Aorta (tissue), 5 donors: ENCODE measurements at places on chromosomes 11 and 22. TPM values are rescaled to one million over a fixed set of nuclear protein-coding genes. Genes with fewer than 3 reads are reported as not detected.

DNA sequence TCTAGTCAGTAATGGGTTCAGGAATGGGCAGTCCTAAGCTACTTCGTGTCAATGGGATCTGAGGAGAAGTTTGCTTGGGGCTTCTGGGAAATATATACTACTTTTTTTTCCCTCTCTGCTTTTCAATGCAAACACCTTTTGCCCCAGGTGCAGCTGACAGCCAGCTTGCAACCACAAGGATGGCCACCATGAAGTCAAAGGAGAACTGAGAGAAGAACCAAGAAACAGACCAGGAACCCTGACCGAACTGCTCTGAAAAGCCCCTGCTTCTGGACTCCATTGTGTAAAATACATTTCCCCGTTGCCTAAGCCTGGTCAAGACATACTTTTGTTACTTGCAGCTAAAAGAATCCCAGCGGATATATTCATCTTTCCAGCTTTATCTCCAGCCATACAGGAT is 20.1 kb upstream of the CD44 start:
- no peak for DNase-seq

GRCh38 chr11:77081976-77082836 is 15.4 kb downstream of the CAPN5 start:
- DNase-seq = peak; percentile 73

DNA sequence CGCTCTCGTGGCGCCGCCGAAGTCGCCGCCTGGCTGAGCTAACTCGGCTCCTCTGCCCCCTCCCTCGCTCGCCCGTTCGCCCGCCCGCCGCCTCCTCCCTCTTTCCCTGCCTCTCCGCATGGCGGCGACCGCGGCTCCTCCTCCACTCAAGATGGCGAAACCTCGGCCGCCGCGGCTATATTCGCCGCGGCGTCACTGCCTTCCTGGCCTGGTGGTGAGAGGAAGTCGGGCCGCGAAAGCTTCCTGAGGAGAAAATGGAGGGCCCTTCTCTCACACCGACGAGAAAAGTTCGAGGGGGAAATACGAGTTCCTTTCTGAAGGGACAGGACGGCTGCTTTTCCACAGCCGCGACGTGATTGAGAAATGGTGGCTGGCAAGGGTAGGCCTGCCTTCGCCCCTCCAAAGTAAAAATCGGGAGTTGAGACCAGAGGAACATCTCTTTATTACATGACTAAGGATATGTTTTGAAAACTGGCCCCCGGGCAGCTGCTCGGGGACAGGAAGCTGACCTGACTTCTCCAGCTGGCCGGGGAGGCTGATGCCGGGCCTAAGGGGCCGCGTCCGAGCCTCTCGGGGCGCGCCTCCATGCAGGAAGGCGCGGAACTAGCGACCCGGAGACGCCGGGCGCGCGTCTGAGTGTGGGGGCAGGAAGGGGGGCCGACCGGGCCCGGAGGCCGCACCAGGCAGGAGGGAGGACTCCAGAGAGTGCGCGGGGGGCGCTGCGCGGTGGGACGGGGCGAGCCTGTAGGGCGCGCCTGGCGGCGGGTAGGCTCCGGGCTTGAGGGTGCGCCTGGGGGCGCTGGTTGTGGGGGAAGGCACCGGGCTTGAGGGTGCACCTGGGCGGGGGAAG is at the start of gene DDX6:
Gene DDX6 (minus strand): TSS at position 54 of the 850 bp plus-strand sequence. CDS start 4,913 bp downstream, outside the sequence.
- peak; percentile 98 for DNase-seq

DNA sequence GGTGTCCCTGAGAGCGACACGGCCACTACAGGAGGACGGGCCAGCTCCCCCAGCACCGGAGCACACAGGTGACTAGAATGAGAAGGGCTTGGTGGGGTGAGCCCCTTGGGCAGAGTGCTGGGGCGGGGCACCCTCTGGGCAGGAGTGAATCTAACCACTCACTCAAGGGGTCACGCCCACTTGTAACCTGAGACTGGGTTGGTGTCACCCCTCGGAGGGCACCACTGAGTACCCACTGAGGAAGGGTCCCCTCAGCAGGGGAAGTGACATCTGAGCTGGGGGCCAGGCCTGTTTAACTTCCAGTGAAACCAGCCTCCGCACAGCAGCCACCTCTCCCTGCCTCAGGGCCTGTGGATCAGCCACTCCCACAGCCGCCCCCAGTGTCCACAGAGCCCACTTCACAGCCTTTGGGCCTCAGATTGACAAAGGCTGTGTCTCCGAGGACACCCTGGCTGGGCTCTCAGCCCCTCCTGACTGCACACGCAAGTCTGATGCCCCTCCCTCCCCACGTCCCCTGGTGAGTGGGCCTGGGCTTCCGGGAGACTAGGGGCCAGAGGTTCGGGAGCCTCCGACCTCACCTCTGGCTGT is 5.6 kb downstream of the GATD1 start:
- no peak for DNase-seq

GRCh38 chr11:35873721-35874120 is 70.1 kb upstream of the LDLRAD3 start:
- DNase-seq = no peak

DNA sequence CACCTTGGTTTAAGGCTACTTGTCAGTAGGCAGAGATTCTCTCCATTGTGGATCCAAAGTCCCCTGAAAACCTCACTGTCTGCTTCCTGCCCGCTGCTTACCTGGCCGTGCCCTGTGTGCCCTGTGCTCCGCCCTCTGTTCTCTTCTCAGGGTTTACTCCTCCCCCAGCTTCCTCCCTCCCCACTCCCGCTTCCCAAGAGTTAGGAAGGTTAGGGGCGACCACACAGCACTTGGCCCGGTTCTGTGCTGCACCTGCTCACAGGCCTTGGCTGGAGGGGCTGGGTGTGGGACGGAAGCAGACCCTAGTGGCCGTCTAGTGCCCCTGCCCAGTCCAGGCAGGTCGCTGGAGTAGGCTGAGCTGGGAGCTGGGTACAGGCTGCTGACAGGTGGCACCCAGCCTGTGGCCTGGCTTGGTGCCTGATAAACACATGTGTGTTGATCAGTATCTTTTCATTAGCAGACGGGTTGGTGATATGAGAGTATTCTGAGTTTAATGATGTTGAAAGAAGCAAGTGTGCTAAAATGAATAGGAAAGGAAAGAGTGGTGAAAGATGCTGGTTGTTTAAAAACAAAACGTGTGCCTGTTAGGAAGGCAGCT is 40.5 kb downstream of the GRAMD4 start:
- DNase-seq = no peak

DNA sequence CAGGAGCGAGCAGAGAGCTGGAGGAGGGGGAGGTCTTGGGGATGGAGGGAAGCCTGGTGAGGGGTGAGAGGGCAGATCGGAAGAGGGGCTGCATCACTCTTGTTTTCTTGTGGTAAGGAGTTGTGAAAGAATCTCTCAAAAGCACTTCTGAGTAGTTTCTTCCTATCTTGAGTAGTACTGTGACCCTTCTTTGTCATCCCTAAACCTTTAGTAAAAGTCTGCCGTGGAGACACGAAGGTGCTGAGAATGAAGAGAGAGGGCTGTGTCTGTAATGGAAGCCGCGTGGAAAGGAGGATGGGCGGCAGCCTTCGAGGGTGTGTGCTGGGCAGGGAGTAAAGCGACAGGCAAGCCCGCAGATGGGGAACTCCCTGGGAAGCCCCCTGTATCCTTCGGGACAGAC is 237.8 kb downstream of the TBC1D22A start:
- DNase-seq = no peak

- DNase-seq = peak; percentile 72
Observed at GRCh38 chr11:84795698-84796097, 831.4 kb downstream of the DLG2 start.

- DNase-seq = no peak
Observed at GRCh38 chr11:99638073-99638553, 617.4 kb downstream of the CNTN5 start.

DNA sequence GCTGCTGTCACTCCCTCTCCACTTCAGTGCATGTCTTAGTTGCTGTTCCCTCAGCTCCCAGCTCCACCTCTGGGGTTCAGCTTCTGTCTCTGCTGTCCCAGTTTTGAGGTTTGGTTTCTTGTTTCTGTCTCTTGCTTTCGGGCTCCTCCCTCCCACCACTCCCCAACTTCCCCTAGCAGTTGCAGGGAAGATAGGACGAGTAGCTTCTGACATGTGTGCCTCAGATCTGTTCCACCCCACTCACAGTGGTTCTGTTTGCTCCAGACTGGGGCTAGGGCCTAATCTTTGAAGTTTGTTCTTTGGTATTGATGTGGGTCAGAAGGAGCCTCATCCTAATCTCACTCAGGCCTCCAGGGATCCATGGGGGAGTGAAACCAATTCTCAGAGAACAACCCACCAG is 2.6 kb upstream of the RRM1 start:
- DNase-seq = no peak

GRCh38 chr11:31050061-31050765 is 319.3 kb downstream of the DCDC1 start:
- no peak for DNase-seq

DNA sequence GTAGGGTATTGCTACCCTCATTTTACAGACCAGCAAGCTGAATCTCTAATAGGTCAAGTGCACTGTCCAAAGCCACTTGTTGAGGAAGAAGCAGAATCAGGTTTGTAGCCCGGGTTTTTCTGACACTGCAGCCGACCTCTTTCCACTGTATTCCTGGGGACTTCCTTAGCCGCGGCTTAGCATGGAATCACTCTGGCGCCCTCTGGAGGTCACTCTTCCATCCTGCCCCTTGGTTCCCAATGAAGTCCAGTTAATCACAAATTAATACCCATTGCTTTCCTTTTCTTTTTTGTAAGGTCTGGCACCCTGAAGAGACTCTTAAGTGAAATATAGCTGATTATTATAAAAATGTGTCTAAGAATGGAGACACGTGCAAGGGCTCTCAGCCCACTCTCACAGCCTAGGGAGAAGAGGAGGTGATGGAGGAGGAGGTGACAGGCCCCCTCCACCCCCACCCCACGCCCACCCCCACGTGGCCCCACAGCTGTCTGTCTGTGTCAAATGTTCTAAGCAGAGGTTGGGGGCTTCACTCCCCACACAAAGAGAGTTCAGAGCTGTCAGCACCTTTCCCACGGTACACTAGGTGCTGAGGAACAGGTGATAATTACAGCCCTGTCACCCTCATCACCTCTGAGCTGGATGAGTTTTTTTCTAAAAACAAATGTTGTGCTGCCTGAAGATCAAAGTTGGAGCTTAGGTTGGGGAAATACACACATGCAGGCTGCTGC is 57.7 kb upstream of the DRD2 start:
- peak; percentile 91 for DNase-seq

DNA sequence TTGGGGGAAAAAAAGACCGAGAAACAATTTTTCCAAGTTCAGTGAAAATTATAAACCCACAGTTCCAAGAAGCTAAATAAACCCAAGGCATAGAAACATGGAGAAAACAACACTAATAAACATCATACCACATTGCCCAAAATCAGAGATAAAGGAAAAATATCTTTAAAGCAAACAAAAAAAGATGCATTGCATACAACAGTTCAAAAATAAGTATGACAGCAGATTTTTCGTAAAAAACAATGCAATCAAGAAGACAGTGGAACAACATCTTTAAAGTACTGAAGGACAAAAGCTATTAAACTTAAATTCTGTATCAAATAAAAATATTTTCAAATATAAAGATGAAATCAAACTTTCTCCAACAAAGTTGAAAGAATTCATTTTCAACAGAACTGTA is 921.3 kb downstream of the METTL15 start:
- DNase-seq = no peak

DNA sequence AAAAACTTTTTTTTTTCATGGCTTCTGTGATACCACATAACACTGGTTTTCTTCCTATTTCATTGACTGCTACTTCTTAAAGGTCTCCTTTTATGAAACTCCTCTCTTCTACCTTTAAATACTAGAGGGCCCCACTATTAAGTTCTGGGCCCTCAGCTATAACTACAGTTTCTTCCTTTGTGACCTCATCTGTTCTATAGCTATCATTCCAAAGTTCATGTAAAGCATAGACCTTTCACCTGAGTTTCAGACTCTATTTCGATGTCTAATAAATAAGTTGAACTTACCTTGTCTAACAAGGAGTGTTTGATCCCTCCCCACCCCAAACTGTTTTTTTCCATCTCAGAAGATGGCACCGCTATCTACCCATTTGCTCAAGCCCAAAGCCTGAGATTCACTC is 35.2 kb downstream of the PAAF1 start:
- DNase-seq = no peak

The SLC16A8 gene
- not detected for total RNA-seq

The WT1 gene
- not detected for total RNA-seq

The MS4A6A gene
- 214 TPM for total RNA-seq

The ZNF195 gene
- 18.4 TPM for total RNA-seq

The PTPRJ gene
- total RNA-seq = 14.3 TPM
